H1 (cell line): ENCODE measurements at places on chromosomes 7 and 10. TPM values are rescaled to one million over a fixed set of nuclear protein-coding genes. Genes with fewer than 3 reads are reported as not detected.

- no peak overlapping the region for H3K4me3 ChIP-seq
- H3K4me1 ChIP-seq = 0 out of 2 replicates have a peak, but pooled peaks cover 2% of the 10 kb centered on the region
- H3K36me3 ChIP-seq = no peaks in the 10 kb centered on the region
- DNase-seq = peak; percentile 46
Observed at GRCh38 chr10:103592186-103593021, 98.9 kb downstream of the NEURL1 start.

DNA sequence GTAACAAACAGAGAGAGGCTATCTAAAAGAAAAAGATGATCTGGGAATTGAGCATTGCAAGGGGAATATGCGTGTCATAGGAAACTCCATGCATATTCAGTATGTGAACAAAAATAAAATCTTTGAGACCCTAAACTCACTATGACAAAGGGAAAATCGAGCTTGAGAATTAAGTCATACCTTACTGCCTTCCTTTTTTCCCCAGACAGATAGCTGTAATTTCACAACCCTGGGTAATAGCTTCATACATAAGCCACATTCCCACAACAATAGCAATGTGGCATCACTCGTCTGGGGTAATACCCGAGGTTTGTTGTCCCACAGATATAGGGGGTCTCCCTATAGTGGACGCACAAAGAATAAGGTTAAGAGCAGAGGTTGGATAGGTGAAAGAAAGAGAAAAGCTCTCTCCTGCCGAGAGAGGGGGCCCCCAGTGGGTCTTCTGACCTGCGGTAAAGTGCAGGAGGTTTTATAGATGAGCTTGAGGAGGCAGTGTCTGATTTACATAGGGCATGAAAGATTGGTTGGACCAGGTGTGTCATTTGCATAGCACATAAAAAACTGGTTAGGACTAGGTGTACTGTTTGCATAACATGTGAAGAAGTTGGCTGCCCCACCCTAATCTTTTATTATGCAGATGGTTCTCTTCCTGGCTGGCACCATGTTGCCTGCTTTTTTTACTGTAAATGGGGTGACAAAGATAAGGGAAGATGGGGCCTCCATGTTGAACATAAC, 11.6 kb downstream of the CYP3A43 start:
- H3K27me3 ChIP-seq = no peaks in the 10 kb centered on the region
- peak overlapping the region; percentile 45; the same call in 1 of the 2 replicates for H3K27ac ChIP-seq
- DNase-seq = peak; percentile 49
- no peaks in the 10 kb centered on the region for H3K36me3 ChIP-seq

DNA sequence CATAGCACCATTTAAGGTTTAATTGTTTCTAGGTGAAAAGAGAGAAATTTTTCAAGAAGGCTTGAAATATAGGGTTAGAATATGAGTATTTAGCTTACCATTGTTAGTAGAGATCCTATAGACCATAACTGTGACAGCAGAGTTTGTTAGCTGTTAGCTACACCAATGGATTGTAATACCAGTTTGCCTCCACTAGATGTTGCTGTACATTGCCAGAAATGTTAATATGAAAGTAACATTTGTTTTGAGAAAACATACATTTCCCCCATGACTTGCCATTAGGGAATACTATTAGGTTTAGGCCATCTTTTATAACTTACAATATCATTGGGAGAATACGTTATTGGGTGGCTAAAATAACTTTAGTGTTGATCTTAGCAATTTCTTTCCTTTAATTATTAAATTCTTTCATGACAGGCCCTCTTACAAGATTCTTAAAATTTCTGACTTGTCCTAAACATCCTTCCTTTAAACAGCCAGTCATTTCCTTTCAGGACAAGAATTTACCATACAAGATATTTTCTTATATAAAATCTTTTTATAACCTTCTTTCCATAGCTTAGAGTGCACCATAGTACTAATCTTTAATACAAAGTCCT, 39.5 kb downstream of the ZNF117 start:
- H3K36me3 ChIP-seq = no peaks in the 10 kb centered on the region
- no peak for DNase-seq
- 0 out of 2 replicates have a peak, but pooled peaks cover 2% of the 10 kb centered on the region for H3K27me3 ChIP-seq
- H3K4me1 ChIP-seq = no peaks in the 10 kb centered on the region
- H3K4me3 ChIP-seq = no peak overlapping the region

DNA sequence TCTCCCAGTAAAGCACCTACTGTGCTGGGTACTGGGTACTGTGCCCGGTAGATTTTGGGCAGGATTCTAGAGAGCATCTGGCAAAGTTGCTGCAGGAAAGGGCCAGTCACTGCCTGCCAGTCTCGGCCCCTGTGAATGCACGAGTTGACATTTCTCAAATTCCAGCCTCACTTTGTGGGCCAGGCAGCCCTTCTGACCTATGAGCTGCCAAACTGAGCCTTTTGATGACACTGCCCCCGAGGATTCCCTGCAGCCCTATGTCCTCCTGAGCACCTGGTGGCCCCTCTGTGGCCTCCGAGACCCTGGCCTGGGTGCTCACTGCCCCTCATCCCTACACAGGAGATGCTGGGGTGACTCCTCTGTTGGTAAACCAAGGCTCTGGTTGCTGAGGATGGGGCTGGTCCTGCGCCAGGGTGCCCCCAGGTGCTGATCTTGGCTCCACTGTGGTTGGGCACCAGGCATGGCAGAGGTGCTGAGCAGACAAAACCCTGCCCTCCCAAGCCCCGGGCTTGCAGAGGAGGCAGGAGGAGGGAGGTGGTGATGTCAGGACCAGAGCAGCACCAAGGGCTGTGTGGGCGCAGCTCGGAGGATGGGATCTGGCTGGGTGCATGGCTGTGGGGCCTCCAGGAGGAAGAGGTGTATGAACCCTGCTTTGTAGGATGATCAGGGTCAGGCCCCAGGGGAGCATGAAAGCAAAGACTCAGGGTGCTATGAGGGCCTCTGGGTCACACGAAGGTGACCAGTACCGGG, 16.2 kb downstream of the LHPP start:
- H3K36me3 ChIP-seq = no peaks in the 10 kb centered on the region
- H3K4me1 ChIP-seq = peaks cover 10% of the 10 kb centered on the region
- H3K4me3 ChIP-seq = no peak overlapping the region
- DNase-seq = no peak
- no peaks in the 10 kb centered on the region for H3K27me3 ChIP-seq

Gene PAX4
- not detected in 2 replicates for total RNA-seq

Gene SH2D4B
- total RNA-seq = 0.10 and 0.13 TPM in 2 replicates

Gene EGR2
- 2.1 and 3.0 TPM in 2 replicates for total RNA-seq
